ENCODE measurements at places on chromosomes 3 and 15.

- no peak for DNase-seq
Measured at GRCh38 chr15:43483297-43484128, 9.4 kb downstream of the TP53BP1 start.

- DNase-seq = no peak
Measured at GRCh38 chr3:65497846-65498245, 540.9 kb downstream of the MAGI1 start.

DNA sequence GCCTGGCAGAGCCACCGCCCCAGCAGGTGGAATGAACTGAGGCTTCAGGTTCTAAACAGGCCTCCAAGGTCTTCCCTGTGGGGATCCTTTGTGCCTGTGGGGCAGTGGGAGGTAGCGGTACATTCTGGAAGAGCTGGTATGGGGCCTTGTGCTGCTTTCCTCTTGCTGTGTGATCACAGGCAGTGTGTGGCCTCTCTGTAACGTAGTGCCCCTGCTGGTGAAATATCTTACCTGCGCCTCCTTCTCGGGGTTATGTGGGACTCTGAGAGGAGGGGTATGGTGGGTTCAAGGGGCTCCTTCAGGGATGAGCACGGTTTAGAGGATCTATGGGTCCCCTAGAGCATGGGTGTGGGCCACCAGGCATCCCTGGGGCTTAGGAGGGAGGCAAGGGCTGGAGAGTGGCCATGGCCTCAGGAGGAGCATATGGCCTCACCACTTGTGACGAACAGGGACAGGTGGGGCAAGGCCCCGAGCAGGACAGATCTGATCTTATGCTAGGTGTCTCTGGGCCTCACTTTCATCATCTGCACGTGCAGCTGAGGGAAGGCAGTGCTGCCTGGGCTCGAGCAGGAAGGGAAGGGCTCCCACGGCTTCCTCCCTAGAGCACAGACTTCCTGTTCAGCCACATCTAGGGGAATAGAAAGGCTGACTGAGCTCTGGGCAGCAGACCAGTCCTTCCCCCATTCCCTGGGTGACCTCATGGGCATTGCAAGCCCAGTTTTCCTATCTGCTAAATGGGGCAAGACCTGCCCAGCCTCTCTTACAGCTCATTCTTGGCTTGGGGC lies 1.9 kb upstream of the ALS2CL start:
- peak; percentile 92 for DNase-seq

- DNase-seq = no peak
Measured at GRCh38 chr3:147384210-147385058, 21.9 kb downstream of the ZIC4 start.

GRCh38 chr15:96272427-96272826 lies 58.1 kb upstream of the NR2F2 start:
- no peak for DNase-seq

GRCh38 chr3:135987661-135988060 lies 22.1 kb downstream of the PPP2R3A start:
- DNase-seq = no peak

- no peak for DNase-seq
Measured at GRCh38 chr3:130661140-130661891, 85.3 kb downstream of the PIK3R4 start.

- DNase-seq = peak; percentile 5
Measured at GRCh38 chr15:49379996-49380395, 43.0 kb upstream of the FGF7 start.
